ENCODE measurements at places on chromosomes 1 and 21.
A peak's percentile ranks its signal among the peaks of the same experiment; 100 is the strongest.

DNA sequence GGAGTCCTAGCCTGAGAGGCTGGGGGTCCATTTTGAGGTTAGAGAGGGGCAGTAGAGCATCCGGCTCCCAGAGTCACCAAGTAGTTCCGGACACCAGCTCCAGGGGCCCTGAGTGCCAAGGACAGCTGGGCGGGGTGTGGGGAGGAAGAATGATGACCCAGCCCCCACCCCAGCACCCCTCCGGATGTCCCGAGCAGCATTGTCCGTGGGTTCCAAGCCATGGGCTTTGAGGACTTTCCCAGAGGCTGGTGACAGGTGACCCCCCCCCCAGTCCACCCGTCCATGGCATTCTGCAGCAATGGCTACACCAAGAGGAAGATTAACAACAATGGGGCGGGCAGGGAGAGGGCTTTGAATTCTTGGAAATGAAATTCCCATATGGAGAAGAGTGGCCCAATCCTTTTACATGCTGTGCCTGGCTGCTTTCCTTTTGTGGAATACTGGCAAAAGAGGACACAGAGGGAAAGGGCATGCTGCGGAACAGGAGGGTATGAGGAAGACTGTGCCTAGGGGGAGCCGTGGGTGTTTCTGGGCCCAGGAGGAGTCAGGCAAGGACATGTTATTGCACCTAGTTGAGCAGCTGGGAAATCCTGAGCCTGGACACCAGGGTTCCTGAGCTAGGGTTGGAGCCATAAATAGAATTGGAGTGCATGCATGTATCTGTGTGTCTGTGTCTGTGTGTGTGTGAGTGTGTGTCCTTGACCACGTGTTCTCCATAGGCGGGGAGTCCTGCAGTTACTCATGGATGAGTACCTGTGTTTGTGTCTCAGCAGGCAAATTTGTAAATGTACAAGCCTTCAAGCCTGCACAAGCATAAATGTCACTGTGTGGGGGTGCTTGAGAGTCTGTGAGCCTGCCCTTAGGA is 956 bp downstream of the ATP1A2 start:
- DNase-seq = no peak

GRCh38 chr1:16442941-16443340 is 2.4 kb downstream of the NECAP2 start:
- no peak for DNase-seq

GRCh38 chr1:94285031-94285654 is 47.8 kb upstream of the ARHGAP29 start:
- DNase-seq = no peak

- no peak for DNase-seq
Observed at GRCh38 chr21:25776440-25776839, 41.7 kb downstream of the GABPA start.

- DNase-seq = no peak
Observed at GRCh38 chr21:37984416-37984815, 68.2 kb upstream of the KCNJ6 start.

DNA sequence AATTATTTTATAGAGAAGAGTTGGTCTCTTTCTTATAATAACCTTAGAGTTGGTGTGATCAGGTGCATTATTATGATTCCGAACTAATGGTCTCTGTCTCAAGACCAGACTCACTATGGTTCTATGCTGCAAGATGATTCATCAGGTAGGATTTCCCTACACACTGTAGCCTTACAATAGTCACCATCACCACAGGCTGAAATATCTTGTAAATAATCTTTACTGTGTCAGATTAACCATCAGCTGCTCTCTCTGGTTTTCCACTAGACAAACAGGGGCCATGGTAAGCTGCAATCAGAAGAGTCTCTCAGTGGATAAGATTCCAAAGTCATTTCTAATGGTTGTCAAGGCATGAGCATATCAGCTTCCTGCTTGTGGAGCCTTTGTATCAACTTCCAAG is 4.4 kb upstream of the GBP4 start:
- no peak for DNase-seq

- DNase-seq = peak; percentile 38
Observed at GRCh38 chr1:212062832-212063438, 27.4 kb downstream of the DTL start.

GRCh38 chr1:42118125-42118524 is 35.1 kb upstream of the GUCA2B start:
- no peak for DNase-seq

GRCh38 chr1:201282931-201283829 is at the start of gene PKP1:
Gene PKP1 (plus strand): TSS chr1:201283506. CDS start chr1:201283703, 197 bp downstream.
- DNase-seq = no peak

- DNase-seq = no peak
Observed at GRCh38 chr1:217369271-217369981, 261.5 kb downstream of the GPATCH2 start.

- no peak for DNase-seq
Observed at GRCh38 chr1:51331206-51332100, 1.1 kb upstream of the TTC39A start.

DNA sequence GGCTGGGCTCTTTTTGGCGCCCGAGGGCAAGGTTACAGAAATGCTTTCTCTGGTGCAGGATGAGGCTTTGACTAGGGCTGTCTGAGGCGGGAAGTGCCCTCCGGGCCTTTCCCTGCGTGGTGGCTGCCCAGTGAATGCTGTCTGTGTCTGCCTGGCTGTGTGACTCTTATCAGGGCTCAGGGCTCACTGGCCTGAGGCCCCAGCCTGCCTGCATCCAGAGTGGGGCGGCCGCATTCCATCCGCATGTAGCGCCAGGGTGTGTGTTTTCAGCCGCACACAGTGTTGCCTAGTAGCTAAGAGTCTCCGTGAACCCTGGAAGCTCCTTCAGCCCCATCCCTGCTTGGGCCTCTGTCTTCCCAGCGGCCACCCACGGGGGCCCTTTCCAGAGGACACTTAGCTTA is 59.1 kb downstream of the FAAP20 start:
- no peak for DNase-seq

DNA sequence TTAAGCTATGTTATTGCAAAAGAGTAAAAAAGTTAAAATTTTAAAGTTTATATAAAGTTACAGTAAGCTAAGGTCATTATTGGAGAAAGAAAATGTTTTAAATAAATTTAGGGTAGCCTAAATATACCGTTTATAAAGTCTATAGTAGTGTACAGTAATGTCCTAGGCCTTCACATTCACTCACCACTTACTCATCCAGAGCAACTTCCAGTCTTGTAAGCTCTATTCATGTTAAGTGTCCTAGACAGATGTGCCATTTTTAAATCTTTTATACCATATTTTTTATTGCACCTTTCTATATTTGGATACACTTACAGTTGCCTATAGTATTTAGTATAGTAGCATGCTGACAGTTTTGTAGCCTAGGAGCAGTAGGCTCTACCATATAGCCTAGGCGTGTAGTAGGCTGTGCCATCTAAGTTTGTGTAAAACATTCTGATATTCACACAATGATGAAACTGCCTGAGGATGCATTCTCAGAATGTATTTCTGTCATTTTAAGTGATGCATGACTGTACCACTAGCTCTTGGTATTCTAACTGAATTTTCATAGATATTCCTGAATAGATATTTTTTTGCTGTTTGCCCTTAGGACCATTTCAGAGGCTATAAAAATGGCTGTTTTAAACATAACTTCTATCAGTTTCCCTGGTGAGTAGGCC is 26.8 kb downstream of the PPP2R5A start:
- no peak for DNase-seq

- DNase-seq = no peak
Observed at GRCh38 chr1:202291961-202292712, 49.6 kb downstream of the UBE2T start.

DNA sequence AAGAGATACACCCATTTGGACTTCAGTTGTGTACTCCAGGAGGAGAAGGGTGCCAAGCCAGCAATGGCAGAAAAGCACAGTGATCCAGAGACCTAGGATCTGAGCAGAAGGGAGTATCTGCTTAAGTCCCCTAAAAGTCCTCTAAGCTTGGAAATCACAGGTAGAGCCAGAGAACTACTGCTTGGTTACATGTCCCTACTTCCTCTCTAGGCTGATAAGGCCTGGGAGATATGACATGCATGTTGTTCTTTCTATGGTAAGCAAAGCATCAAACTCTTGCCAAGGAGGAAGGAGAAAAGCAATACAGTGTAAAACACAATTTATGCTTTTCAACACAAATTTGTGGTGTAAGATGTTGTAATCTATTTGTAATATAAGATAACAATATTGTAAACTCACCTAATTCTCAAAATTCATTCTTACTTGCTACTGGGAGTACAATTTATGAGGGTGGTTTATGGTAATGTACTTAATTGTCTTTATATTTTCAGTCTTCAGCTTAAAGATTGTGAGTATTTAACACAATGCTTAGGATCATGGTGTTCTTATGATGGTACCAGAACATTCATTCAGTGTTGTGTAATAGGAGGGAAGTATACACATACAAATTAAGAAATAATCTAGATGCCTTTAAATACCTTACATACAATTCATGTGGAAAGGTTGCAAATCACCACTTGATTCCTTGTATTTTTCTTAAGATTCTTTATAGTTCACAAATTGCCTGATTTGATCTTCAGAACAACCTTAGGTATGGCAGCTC is 49.1 kb upstream of the GNG12 start:
- DNase-seq = no peak

DNA sequence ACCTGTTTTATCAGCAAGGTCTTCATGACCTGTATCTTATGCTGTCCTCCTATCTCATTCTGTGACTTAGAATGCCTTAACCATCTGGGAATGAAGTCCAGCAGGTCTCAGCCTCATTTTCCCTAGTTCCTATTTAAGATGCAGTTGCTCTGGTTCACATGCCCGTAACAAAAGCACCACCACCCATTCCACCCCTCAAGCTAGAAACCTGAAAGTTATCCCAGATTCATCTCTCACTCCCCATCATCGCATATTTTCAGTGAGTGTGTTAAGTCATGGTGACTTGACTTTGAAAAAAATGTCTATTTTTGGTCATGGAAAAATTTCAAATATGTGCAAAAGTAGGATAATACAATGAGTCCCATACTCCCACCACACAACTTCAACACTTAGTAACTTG is 11.7 kb downstream of the HMGN2 start:
- DNase-seq = no peak

DNA sequence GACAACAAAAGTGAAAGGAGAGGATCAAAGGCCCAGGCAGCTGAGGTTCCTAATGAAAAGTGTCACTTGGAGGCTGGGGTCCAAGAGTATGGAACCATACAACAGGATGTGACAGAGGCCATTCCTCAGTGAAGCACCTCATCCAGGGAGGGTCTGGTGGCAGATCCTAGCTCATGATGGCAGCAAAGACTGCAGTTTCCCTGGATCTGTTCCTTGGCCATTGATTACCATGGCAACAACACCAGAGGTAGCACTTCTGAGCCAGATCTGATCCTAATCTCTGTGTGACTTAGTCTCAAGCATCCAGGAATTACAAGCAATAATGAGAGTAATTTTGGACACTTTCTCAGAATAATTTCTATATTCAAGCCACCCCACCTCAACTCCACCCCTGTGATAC is 12.9 kb downstream of the FAM177B start:
- no peak for DNase-seq

GRCh38 chr1:22606161-22606560 is 30.3 kb upstream of the C1QA start:
- DNase-seq = no peak

DNA sequence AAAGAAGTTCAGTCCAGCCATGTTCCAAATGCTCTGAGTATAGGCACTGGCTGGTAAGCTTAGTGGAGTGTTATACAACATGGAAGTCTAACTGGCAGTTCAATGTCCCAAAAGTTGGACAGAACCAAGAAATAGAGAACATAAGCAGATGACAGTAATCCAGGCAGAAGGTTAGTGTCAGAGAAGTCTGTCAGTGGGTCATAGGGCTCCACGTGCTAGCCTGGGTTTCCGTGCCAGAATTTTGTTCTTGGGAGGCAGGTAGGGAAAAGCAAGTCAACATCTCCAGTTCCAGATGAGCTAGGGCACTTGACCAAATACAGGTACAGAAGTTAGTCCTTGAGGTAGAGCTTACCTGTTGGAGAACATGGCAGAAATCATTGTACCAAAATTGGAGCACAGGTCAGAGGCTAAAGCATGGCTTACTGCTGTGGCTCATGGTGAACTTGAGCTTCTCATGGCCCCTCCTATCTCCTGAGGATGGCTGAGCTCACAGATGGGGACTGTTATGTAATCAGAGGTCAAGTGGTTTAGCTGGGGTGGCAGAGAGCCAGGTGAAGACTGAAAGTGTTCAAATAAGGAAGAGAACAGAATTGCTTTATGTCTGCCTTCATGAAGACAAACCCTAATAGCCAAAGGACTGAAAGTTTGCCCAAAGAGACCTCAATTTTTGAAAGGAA is 170.8 kb downstream of the NFIA start:
- no peak for DNase-seq

- DNase-seq = no peak
Observed at GRCh38 chr1:46064708-46065107, 67.7 kb downstream of the PIK3R3 start.

DNA sequence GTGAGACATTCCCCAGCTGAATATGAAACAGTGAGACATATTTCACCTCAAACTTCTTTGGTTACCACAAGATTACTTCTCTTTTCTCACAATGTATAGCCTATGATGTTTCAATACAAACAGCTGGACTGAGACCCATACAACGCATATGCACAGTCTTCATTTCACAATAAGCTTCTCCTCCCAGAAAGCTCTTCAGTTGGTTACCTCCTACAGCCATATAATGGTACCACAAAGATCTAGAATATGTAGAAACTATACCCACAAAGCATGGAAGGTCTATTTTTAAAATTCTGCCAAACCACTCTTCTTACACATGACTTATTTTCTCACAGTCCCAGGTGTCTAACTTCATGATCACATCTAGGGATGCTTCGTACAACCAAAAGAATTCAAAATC is 70.8 kb downstream of the JAK1 start:
- DNase-seq = no peak

DNA sequence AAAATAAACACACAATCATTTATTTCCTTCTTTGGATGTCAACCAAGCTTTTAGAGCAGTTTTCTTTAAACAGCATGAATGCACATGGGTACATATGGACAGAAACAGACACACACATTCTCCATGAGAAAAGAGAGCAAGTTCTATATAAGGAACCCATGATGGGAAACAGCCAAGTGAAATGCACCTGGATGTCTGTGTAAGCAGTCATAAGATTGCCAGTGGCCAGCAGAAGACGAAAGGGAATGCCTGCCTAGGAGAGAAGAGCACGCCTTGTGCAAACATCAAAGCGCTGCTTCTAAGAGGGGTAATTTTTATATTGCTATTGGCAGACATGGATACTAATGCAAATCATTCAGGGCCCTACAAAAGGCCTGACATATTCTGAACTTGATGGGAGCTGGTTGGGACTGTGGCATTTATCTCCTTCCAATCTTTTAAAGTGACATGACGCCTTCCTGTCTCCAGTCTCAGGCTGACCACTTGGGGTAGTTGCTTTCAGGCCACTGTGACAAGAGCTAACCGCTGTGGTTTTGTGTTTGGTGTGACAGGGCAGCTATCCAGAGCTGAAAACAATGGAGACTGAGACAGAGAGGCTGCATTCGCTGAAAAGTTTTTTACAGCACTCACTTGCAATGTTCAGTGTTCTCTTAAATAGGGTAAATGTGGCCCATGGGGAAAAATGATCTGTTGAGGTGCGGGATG is 75.0 kb upstream of the DPT start:
- DNase-seq = no peak

- DNase-seq = no peak
Observed at GRCh38 chr1:100631015-100631551, 88.5 kb upstream of the VCAM1 start.

- no peak for DNase-seq
Observed at GRCh38 chr1:113088972-113089371, 16.0 kb downstream of the LRIG2 start.

All from CD4-positive, alpha-beta memory T cell (primary cell).